ENCODE measurements at places on chromosomes 1 and 21.

DNA sequence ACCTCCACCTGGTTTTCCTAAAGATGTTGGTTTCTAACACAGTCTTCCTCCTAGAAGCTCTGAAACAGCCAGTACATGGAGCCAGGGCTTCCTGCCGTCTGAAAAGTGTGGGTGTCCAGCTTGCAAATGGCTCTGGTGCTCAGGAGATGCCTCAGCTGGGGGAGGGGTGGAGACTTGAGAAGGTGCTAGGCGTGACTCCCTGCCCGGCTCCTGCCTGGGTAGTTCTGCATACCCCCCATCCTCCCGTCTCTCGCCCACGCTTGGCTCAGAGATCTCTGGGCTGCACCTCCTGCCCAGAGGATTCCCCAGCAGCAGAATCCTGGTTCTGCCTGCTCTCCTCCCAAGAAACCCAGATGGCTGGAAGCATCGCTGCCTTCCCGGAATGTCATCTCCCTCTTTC lies 16.9 kb downstream of the STUM start:
- no peak for DNase-seq

DNA sequence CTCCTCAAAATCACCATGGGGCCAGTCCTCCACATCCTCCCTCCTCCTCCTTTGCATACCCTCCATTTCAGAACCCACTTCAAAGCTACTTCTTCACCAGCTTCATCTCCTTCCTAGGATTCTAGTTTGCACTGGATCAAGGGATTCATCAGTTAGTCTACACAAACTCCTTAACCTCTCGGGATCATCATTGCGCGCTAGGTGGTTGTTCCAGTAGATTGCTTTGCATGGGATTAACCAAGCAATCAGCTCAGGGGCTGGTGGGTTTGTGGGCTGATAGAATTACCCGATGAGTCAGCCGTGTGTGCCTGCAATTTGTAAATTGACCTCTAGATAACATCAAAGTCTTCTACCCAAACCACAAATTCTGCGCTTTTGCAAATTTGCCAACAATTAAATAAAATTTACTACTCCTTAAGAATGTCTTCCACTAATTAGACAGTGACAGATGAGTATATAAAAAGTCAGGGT lies 7.7 kb downstream of the KANK4 start:
- DNase-seq = no peak

DNA sequence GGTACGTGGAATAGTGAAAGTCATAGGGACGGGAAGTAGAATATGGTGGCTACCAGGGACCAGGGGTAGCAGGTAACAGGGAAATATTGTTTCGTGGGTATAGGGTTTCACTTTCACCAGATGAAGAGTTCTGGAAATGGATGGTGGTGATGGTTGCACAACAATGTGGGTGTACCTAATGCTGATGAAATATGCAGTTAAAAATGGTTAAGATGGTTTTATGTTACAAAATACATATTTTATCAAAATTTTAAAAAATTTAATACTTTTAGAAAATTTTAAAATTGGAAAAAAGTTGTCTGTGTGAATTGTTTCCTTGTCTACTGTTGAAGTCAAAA lies 55.5 kb upstream of the TLR5 start:
- DNase-seq = no peak

DNA sequence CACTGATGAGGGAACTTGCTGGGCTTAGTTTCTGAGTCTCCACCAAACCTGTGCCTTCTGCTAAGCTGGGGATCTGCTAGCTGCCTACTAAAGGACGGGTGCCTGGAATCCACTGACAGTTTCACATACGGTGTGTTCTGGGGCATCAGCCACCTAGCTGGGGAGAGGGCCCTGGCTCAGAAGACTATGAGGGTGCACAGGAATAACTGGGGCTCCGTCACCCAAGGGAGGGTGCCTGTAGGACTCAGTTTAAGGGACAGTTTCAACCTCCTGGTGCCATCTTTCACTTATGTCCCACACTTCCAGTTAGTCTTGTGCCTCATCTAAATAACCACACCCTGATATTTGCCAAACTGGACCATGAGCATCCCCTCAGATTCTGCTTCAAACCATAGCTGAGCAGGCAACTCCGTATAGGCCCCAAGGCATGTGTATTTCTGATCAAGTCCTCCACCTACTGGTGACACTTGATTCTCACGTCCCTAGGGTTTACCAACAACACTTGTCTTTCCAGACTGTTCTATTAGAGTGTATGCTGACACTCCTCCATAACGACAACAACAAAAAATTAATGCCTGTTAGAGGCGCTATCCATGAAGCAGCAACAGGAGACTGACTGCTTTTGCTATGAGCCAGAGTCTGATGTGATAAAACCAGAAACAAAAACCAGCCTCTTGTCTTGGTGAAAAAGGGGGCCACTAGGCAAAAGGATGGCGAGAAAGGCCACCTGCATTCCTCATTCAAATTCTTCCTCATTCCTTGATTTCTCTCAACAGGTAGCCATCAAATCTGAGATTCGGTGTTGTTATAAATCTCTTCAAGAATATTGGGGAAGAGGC lies 55.0 kb upstream of the PAXBP1 start:
- peak; percentile 28 for DNase-seq

DNA sequence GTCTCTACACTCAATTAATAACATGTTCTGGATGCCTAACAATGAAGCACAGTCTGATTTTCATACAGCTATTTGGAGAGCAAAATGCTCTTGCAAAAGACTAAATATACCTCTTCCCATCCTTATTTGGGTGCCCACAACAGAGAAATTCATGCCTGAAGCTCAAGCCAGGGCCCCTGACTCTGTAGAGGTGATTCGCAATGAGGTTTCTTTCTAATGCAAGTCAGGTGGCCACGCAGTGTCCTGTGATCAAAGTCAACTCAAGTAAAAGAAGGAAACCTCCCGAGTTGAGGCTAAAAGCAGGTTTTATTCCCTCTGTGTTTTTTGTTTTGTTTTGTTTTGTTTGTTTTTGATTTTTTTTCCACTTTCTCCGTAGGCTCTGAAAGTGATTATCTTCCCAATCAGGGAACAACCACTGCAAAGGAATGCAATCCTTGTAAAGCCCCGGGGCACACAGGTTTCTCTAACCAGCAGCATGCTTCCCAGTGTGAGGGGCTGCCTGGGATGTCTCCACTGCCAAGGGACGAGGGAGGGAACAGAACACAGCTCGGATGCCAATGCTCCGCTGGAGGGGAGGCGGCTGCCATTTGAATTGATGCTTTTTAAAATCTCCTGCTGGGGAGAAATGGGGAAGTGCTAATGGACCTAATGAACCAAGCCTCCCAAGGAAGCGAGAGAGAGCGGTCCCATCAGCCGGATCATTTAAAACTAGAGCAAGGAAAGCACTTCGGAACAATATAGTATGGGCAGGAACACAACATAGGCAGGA lies 73.8 kb upstream of the SSX2IP start:
- DNase-seq = no peak

- no peak for DNase-seq
Measured at GRCh38 chr21:29208682-29209059, 78.2 kb downstream of the MAP3K7CL start.

- DNase-seq = no peak
Measured at GRCh38 chr21:27812279-27812678, 845.4 kb upstream of the ADAMTS5 start.

DNA sequence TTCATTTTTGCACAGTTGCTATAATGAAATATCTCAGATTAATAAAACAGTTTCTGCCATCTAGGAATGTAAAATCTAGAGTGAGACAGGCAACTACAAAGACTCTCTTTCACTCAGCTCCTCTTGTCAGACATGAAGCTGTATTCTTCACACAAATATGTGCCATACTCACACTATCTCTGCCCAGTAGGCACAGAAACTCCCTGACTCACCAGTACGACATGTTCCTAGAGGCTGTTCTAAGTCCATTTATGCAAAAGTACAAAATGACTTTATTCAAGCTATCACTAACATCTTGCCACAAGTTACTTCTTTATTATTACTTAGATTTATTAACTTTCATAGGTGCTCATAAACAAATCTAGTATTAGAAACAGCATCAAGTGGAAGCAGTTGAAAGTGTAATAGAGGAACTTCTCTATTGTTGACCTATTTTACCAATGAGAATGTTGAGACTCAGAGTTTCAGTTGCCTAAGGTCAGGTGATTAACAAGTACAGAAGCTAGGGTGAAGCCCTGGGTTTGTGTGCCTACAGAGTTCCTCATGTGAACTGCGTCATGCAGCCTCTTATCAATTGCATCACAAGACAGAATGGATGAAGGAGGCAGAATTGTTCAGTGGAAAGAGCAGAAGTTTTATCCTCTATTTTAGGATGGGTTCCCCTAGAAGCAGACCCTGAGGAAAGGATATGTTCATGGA lies 98.9 kb downstream of the RGS2 start:
- DNase-seq = no peak

GRCh38 chr1:39927538-39927937 lies 25.8 kb upstream of the MYCL start:
- DNase-seq = no peak

DNA sequence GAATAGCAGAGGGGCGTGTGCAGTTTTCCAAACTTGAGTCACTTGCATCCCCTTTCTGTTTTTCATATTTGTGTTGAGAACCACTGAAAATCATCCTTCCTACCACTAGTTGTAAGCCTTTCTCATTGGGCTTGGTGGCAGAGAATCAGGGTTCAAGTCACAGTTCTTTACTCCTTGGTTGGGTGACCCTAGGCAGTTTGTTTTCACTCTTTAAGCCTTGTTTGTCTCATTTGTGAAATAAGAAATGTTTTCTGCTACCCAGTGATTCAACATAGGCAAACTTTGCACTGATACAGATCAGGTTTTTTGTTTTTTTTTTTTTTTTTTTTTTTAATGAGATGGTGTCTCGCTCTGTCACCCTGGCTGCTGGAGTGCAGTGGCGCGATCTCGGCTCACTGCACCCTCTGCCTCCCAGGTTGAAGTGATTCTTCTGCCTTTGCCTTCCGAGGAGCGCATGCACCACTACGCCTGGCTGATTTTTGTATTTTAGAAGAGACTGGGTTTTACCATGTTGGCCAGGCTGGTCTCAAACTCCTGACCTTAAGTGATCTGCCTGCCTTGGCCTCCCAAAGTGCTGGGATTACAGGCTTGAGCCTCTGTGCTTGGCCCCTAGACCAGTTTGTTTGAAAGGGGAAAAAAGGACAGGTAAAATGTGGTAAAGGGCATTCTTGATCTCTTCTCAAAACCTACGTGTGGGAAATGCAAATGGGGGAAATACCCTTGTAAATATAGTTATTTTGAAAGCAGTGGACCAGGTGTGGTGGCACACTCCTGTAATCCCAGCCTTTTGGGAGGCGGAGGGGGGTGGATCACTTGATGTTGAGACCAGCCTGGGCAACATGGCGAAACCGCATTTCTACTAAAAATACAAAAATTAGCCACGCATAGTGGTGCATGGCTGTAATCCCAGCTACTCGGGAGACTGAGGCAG lies 3.2 kb downstream of the CLIC4 start:
- DNase-seq = no peak

GRCh38 chr1:48018799-48019198 lies 21.6 kb upstream of the TRABD2B start:
- DNase-seq = no peak

DNA sequence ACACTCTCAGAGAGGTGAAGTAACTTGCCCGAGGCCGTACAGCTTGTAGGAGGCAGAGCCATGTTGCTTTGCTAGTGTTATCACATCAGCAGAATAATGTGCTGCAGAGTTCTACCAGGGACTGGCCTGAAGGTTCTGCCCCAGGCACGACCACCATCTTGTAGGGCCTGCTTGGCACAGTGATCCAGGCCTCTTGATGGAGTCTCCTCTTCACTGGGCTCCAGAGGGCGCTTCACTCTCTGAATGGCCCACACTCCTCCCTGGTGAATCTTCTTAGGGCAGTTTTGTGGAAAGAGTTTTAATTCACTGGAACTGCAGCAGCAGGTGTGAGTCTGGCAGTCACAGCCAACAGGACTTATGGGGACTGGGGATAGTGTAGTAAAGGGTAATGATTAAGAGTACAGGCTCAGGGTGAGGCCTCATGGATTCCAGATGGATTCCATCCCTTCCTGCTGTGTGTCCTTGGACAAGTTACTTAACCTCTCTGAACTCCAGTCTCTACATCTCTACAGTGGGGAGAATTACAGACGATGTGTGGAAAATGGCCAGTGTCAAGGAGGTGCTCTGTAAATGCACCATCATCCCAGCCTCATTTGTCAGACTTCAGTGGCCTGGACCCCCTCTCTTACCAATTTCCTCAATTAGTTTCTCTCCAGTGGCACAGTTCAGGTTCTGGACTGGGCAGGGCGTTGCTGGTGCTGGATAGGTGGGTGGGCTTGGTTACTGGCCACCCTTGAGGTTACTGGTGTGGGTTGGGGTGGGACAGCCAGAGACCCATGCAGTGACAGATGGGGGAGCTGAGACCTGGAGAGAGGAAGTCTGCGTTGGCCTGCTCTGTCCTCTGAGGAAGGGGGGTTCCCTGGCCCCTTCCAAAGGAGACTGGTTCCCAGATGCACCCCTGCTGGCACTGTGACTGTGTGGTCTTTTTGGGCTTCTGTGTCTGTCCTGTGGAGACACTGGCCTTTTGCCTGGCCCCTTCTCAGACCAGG lies 45.9 kb upstream of the CSF3R start:
- no peak for DNase-seq

DNA sequence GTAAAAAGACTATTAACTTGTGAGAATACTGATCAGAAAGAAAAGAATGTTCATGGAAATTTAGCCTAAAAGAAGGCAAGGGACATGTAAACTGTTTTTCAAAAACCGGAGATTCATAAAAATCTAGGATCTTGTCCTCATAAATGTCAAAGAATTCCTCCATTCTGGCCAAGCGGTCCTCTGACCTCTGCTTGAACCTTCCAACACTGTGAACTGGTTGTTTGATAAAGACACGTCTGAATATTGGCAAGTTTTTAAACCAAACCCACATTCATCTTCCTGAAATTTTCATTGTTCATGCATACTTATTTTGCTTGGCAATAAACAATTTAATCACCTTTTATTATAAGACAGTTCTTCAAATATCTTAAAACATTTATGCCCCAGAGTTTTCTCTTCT lies 19.8 kb downstream of the ASPM start:
- no peak for DNase-seq

DNA sequence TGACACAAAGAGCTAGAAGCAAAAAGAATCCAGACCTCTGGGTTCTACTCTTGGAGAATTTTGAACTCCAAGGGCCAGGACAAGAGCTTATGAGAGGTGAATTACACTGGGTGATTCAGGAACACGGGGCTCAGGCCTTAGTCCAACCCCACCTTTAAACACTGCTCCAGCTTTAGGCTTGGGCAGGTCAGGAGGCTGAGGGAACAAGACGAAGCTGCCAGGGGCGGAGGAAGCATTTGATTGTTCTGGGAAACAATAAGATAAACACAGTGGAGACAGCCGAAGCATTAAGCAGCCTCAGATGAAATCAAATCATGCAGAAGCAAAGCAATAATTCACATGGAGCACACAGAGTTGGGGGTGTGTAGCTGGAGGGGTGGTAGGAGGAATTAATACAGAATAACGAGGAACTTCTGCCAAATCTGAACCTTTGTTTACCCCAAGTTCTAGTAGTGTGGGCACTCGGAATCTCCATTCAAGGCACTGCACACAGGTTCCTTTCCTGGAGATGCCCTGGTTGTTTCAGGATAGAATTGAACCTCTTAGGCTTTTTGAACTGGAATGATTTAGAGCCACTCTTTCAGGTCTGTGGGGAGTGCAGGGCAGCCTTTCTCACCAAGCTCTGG lies 93.2 kb downstream of the PLXNA2 start:
- DNase-seq = no peak

- DNase-seq = no peak
Measured at GRCh38 chr1:201938440-201939035, 7.8 kb downstream of the LMOD1 start.

GRCh38 chr21:42107881-42108553 lies 36.9 kb downstream of the UMODL1 start:
- peak; percentile 54 for DNase-seq

Data from H54 (cell line).